ENCODE measurements at places on chromosomes 3 and 15. TPM values are rescaled to one million over a fixed set of nuclear protein-coding genes. Genes with fewer than 3 reads are reported as not detected.

The GHSR gene
- total RNA-seq: not detected

The STARD9 gene
- 10.0 TPM for total RNA-seq

The KY gene
- not detected for total RNA-seq

The RGMA gene
- total RNA-seq: 24.3 TPM

The PTPN23 gene
- 50.6 TPM for total RNA-seq

The GOLGA8K gene
- total RNA-seq: 0.95 TPM

The ITPKA gene
- total RNA-seq: 0.80 TPM

The EPHB1 gene
- 1.3 TPM for total RNA-seq

The PSTPIP1 gene
- not detected for total RNA-seq

The PLSCR4 gene
- 10.4 TPM for total RNA-seq

The PPP1R14D gene
- 1.7 TPM for total RNA-seq

The SNTN gene
- not detected for total RNA-seq

The GPR176 gene
- total RNA-seq: 3.8 TPM

The GXYLT2 gene
- total RNA-seq: 30.5 TPM

The STRIT1 gene
- not detected for total RNA-seq

The ZSCAN29 gene
- total RNA-seq: 35.5 TPM

The KLF15 gene
- total RNA-seq: 1.1 TPM

The TWF2 gene
- 30.6 TPM for total RNA-seq

The CCR9 gene
- not detected for total RNA-seq

The CX3CR1 gene
- 0.51 TPM for total RNA-seq

The CD200R1 gene
- 1.8 TPM for total RNA-seq

The LMOD3 gene
- total RNA-seq: not detected

The SLC30A4 gene
- total RNA-seq: 15.4 TPM

The DCBLD2 gene
- total RNA-seq: 53.0 TPM

The ZMYND10 gene
- 0.54 TPM for total RNA-seq

The UPK1B gene
- not detected for total RNA-seq

The FBXL22 gene
- total RNA-seq: 0.63 TPM

The SLC22A14 gene
- total RNA-seq: 0.20 TPM

The NAALADL2 gene
- total RNA-seq: 27.9 TPM

The TNFSF10 gene
- 1.2 TPM for total RNA-seq

The SLC22A13 gene
- total RNA-seq: 0.85 TPM

The CD200 gene
- total RNA-seq: 25.7 TPM

The C3orf18 gene
- 15.1 TPM for total RNA-seq

The CFAP100 gene
- not detected for total RNA-seq

The MESP1 gene
- total RNA-seq: 0.89 TPM

The GOLGA6L9 gene
- 19.1 TPM for total RNA-seq

The IL12A gene
- not detected for total RNA-seq

The LRRN1 gene
- total RNA-seq: 59.1 TPM

The MCTP2 gene
- 13.3 TPM for total RNA-seq

The TOPAZ1 gene
- total RNA-seq: not detected

The IGSF10 gene
- 5.6 TPM for total RNA-seq

The KBTBD13 gene
- 0.09 TPM for total RNA-seq

The PPM1L gene
- 12.1 TPM for total RNA-seq

The ACSBG1 gene
- total RNA-seq: 0.73 TPM

The WDR49 gene
- total RNA-seq: 0.47 TPM

The CCDC33 gene
- total RNA-seq: 4.2 TPM

The GABRG3 gene
- 3.1 TPM for total RNA-seq

The KLF13 gene
- 26.9 TPM for total RNA-seq

The P2RY12 gene
- not detected for total RNA-seq

The CCDC39 gene
- not detected for total RNA-seq

The TPRG1 gene
- total RNA-seq: 2.4 TPM

The SRP14 gene
- total RNA-seq: 185 TPM

The FOXL2 gene
- total RNA-seq: not detected

The SEMA5B gene
- total RNA-seq: 0.27 TPM

The HACD2 gene
- total RNA-seq: 22.8 TPM

The HCN4 gene
- 0.69 TPM for total RNA-seq
